GM12878 (cell line): ENCODE measurements at places on chromosomes 4 and X.

DNA sequence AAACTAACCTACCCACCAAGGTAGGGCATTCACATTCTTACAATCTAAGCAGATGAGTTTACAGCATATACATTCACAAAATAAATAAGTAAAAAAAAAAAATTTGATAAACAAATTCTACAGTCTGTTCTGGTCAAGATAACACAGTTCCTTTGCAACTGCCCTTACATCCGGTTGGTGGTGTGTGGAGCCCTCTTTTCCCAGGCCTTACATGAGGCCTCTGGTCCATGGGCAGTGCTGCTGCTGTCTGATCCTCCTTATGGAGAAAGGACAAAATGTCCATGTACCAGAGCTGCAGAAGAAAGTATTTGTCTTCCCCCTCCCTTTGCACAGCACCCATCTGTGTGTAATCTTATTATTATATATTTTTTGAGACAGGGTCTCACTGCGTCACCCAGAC, 2.2 kb upstream of the SEPTIN11 start:
- DNase-seq, result no peak

DNA sequence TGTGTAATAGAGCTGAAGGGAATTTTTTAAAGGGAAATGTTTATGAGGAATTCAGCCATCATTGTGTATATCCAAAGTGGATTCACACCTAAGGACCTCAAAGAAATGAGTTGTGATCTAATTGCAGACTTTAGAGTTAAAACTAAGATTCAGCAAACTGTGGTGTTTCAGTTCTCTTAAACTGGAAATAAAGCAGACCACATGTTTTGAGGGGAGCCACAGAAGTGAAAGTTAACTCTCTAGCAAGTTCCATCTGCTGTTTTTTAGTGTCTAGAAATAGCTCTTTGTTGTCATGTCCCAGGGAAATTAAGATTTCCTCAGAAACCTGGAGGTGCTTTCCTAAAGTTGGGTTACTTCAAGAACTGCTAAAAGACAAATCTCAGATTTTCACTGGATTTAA, 97.3 kb upstream of the DDX3X start:
- peak; percentile 64 for DNase-seq

DNA sequence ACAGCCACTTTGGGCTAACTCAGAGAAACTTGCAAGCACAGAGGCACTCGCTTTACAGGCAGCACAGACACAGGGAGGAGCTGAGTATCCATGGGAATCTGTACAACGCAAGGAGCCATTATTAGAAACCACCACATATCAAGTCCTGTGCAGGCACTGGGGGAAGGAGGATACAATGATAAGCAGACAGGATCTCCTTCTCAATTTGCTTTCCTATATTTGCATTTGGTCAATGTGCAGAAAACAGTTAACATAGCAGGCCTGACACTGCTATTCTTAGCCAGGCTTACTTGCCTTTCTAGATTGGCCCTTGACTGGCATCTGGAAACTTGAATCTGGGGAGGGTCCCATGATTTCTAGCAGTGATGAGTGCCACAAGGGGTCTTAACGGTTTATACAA, 65.8 kb downstream of the TEC start:
- DNase-seq, result no peak

DNA sequence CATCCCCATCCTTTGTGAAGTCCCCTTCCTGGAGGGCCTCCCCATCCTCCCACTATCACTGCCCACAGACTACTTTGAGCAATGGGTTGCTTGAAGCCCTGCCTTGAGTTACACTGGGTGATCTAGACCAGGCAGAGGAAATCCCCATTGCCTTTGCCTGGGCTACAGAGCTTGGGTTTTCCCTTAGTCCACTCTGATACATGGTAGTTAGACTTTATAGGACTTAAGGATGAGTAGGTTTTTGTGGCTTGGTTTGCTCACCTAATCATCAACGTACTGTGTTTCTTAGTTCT, 56.6 kb downstream of the TMEM131L start:
- DNase-seq, result peak; percentile 71

DNA sequence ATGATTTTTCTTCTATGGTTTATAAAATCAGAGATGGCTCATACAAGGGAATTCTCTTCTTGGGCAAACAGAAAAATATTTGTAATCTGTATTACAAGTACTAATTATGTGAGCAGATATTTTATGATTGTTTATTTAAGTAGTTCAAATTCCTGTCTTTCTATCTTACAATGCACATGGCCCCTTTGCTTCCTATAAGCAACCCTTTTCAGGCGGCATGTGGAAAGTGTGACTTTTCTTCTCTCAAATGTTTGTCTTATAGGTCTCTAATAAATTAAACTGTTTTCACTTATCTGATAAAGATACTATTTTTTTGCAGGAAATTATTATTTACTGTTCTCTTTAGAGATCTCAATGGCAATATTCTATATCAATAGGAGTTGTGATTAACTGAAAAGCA, 259.3 kb upstream of the MAGEB18 start:
- no peak for DNase-seq

DNA sequence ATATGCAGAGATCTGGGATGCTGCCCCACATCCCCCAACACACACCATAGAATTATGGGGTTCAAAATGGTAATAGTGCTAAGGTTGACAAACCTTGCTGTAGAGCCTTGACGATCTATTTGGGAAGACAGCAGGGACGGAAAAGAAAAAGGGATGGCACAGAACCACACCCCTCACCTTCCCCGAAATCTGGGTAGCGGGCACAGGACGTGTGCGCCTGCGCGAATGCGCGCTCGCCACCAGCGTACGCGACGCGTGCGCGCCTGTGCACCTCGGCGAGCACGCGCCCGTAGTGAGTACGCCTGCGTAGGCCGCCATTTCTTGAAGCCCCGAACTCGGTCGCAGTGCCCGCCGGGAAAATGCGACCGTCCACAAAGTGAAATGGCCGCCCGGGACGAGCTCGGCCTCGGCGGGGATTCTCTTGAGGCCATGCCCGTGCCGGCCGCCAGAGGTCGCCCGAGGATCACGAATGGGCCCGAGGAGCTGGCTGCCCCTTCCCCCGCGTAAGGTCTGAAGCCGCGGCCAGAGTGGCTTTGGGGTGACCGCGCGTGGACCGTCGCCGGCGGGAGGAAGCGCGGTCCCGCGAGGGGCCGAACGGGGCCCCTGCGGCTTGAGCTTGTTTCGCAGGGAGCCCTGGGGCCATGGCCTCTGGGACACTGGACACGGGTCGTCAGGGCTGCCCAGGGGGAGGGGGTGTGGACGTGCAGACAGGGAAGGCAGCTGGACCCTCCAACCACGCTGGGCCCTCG, 43.6 kb downstream of the ZNF185 start:
- DNase-seq, result peak; percentile 69

- DNase-seq, result no peak
Measured at GRCh38 chr4:41424522-41424921, 113.4 kb upstream of the LIMCH1 start.

- no peak for DNase-seq
Measured at GRCh38 chr4:95798003-95798402, 41.9 kb upstream of the PDHA2 start.

DNA sequence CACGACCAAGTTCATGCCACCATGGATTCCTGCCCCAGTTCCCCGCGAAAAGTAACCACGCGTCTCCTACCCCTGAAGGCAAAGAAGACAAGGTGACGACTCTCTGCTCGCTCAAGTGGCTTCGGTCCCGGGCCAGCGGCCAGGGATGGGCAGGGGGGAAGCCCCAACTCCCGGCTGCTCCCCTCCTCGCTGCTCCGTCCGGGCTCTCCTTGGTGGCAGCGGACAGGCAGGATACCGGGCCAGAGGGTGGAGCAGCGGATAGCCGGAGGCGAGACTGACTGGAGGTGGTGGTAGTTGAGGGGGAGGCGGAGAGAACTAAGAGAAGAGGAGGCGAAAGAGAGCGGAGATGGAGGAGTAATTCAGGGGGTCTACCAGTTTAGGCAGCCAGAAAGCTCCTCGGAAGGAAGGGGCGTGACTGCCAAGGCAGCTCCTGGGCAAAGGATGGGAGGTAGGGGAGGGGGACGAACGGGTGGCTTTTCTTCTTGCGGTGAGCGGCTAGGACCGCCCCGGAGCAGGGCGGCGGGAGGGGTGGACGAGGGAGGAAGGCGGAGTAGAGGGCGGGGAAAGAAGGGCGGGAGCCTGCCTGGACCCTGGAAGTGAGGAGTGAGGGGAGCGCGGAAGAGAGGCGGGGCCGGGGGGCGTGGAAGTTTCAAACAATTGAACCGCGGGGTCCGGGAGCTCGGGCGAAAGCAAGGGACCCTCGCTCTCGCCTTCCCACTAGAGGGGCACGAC, at the start of gene AMOT:
TSS of gene AMOT (minus strand) at position 450 of the 732 bp plus-strand sequence. CDS start 17,705 bp downstream, outside the sequence.
- DNase-seq, result no peak

GRCh38 chr4:119106036-119107000, 29.3 kb upstream of the MYOZ2 start:
- DNase-seq, result no peak

GRCh38 chr4:81688085-81688484, 216.4 kb upstream of the RASGEF1B start:
- no peak for DNase-seq

DNA sequence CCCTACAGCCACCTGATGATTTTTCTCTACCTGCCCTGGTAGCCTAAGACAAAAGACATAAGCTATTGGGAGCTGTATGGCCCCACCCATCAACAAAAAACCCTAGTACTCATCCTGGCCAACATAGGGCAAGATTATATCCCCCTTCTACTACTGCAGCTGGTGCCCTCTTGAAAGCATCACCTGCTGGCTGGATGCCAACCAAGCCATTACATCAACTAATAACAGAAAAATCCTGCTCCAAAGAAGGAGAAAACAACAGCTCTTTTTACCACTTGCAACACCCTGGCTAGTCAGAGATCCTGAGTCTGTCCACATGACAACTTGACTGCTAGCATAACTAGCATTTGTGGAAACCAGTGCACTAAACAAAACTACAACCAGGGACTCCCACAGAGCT, 43.6 kb upstream of the UPRT start:
- DNase-seq, result no peak

DNA sequence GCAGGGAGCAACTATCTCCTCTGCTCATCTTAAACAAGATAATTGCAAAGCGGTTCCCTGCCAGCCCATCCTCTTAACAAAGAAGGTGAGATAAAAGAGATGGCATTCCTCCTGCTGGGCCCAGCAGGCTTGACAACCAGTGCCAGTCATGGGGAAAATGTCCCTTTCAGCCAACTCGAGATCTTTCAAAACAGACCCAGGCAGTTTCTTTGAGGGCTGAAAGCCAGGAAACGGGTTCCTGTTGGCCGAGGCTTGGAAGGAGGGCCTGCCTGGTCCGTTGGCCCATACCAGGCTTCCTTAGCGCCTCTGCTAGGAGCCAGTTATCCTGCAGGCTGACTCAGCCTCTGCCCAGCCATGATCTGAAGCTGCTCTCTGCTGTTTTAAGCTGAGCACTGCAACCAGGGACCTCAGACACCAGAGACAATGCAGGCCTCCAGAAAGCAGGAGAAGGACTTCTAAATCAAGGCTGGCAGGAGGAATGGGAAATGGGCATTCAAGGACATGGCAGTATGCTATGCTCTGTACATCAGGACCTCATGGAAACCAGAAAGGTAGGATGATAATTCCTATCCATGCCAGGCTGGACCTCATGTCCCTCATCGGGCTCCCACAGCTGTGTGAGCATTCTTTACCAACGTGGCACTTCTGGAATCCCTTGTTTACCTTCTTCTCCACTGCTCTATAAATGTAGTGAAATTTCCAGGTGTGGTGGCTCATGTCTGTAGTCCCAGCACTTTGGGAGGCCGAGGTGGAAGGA, 42.4 kb upstream of the SLC2A9 start:
- DNase-seq, result no peak

GRCh38 chr4:133186845-133187244, 37.8 kb downstream of the PCDH10 start:
- no peak for DNase-seq

DNA sequence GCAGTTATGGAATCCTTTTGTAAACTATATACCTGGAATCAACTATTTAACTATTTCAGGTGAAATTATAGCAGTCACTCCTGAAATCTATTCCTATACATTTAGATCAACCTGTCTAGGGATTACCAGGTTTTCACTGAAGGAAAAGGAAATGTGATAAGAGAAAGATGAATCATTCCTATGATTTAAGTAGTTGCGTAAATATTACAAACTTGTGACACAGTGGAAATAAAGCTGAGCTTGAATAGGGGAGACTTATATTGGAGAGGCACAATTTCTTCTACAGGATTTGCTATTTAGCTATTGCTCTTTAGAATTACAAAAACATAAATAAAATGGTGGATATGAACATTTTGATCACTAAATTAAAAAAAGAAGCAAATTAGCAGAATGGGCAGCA, 284.1 kb upstream of the EPHA5 start:
- DNase-seq, result no peak

GRCh38 chrX:5057786-5058185, 1170.9 kb downstream of the NLGN4X start:
- DNase-seq, result no peak

- no peak for DNase-seq
Measured at GRCh38 chrX:8453611-8454010, 11.0 kb upstream of the VCX3B start.

DNA sequence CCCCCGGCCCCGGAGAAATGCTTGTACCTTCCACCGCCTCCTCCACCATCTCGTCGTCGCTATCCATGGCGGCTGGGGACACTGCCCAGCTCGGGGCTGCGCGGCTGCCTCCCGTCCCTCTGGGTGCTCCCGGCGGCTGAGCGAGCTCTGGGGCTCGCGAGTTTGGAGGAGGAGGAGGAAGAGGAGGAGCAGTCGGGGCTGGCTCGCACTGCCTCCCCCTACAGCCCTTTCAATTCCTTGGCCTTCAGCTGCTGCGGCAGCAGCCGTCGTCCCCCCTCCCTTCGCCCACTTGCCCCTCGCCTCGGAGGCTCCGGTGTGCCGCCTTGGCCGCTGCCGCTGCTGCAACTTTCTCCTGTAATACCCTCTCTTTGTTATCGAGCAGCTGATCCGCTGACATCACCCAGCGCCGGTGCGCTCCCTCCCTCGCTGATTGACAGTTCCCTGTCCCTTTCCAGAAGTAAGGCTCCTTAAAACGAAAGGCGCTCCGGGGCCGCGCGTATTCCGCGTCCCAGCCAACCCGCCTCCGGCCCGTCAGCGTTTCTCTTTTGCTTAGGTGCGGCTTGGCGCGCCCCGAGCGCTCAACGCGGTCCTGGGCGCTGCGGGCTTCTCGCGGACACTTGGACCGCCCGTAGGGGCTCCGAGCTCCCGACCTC, at the start of gene SETD7:
TSS of gene SETD7 (minus strand) at position 149 of the 653 bp plus-strand sequence. CDS start at position 67, 82 bp downstream.
- DNase-seq, result no peak

GRCh38 chr4:150987204-150987603, 27.9 kb downstream of the LRBA start:
- DNase-seq, result no peak

DNA sequence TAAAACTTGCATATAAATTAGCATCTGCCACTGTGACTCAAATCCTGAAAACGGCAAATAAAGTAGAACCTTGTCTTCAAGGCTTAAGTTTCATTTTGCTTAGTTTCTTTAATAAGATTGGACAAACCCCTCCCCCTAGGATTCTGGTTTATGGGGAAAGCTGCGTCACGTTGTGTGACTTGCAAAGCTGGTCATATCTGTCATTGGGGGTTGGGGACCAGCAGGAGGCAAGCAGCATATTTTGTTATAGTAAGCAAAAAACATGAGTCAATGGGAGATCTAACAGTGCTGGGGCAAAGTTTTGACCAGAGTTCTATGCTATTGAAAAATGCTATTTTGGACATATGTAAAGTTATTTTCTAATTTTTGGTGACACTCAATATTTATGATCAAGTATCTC, 407.3 kb downstream of the PCDH18 start:
- DNase-seq, result no peak
